Activated T-cell treated with anti-CD3 and anti-CD28 coated beads, Interleukin-2, amount 50 U/mL, for 72 hours (primary cell): ENCODE measurements at places on chromosomes 7 and 10. TPM values are rescaled to one million over a fixed set of nuclear protein-coding genes. Genes with fewer than 3 reads are reported as not detected.

DNA sequence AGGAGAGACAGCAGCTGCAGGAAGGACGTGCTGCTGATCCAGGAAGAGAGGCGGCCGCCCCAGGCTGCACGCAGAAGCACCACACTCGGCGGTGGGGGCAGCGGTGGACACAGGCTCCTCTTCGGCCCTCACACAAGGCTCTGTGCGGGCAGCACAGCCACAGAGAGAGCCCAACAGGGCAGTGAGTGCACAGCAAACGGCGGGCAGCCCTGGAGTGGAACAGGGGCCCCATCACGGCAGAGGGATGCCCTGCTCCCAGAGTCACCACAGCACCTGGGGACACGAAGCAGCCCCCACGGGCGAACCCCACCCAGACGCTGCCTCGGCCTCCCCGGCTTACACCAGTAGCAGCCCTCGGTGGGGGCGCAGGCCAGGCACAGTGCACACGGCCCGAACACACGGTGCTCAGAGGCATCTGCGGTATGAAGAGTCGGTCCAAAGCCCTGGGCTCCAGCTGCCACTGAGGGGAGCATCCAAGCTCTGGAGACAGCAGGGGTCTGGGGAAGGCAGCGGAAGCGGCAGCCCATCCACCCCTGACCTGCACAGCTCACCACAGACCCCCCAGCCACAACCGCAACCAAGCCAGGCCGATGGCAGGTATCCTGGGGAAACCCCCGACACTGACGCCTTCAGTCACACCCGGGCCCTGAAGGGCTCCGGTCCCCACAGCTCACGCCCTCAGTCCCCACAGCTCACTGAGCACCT is 16.8 kb downstream of the NUDT1 start:
- DNase-seq = no peak

DNA sequence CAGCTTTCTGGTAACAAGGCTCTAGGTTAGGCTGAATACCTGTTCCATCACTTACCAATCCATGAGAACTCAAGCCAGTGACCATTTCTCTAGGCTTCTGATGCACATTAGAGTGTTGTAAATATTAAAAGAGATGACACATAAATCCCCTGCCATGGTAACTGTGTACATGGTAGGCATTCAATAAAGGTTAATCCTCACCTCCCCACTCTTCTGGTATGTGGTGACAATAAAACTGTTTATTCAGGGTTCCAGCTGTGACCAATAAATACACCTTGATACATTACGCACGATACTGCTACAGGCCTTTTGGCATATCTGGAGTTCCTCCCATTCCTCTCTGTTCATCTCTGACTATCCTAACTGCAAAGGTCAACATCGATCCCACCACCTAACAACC is 171.9 kb downstream of the SRPK2 start:
- DNase-seq = no peak

- DNase-seq = no peak
Measured at GRCh38 chr7:15280078-15280733, 281.6 kb downstream of the AGMO start.

- DNase-seq = no peak
Measured at GRCh38 chr7:111813306-111813705, 251.0 kb upstream of the IMMP2L start.

- no peak for DNase-seq
Measured at GRCh38 chr7:131959106-131959812, 402.8 kb upstream of the PODXL start.

- DNase-seq = no peak
Measured at GRCh38 chr7:123622660-123623386, 21.2 kb downstream of the ASB15 start.

- no peak for DNase-seq
Measured at GRCh38 chr7:24403557-24403956, 119.6 kb downstream of the NPY start.

GRCh38 chr10:133318494-133319127 is 9.9 kb downstream of the ZNF511 start:
- peak; percentile 81 for DNase-seq

GRCh38 chr10:5538892-5539651 is 14.3 kb downstream of the CALML3 start:
- no peak for DNase-seq

GRCh38 chr7:17580141-17580540 is 281.7 kb downstream of the AHR start:
- no peak for DNase-seq

- DNase-seq = no peak
Measured at GRCh38 chr10:109418795-109419194, 504.5 kb downstream of the XPNPEP1 start.

DNA sequence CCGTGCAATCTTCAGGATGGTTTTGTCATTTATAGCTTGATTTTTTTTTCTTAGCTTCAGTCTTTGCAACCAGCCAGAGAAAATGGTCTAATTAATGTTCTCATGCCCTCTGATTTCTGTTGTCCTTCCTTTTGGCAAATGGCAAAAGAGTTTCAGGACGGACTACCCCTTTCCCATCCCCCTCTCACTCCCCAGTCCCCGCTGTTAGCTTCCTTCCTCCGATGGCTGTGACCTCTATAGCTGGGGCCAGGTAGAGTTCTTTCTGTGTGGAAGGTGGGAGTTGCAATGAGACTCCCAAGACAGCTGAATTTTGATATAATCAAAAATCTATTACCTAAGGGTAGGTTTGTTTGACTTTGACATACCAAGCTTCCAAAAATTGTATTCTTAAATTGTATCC is 362.0 kb downstream of the PAXIP1 start:
- DNase-seq = no peak

DNA sequence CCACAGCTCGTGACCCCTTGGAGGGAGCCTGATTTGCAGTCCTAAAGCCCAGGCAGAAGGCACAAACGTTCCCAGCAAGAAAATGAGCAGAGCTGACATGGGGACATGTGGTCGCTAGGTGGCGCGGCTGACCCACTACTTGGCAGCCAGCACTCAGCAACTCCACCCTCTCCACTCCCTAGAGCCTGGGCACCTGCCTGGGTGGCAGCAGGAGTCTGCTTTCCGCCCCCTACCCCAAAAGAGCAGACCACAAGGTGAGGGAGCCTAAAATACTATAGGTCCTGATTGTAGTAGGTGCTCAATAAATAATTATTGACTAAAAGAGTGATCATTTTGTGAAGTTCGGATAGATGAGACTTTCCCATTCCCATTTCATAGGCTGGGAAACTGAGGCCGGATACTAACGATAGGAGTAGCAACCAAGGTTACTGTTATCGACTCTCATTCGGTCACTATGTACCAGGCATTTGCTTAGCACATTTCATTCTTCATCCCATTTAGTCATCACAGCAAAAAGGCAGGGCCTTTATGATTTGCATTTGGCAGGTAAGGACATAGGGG is 57.4 kb downstream of the NEUROG3 start:
- peak; percentile 83 for DNase-seq

GRCh38 chr7:40711706-40712105 is 576.9 kb downstream of the SUGCT start:
- DNase-seq = no peak

- no peak for DNase-seq
Measured at GRCh38 chr7:139557857-139558581, 34.5 kb downstream of the CLEC2L start.

DNA sequence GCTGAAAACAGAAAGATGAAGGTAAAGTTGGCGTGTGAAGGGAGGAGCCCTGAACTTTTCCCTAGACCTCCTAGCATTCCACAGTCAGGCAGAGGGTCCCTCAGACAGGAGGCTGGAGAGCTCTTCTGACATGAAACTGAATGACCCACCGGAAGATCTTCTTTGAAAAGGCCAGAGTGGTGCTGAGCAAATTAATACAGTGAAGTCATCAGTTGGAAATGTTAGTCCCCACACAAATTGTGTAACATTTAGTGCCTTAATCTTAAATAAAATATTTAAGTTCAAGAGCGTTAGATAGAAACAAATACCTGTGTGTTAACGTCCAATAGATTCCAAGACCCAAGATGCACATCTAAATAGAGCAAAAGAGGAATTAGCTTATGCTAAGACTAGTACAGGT is 49.0 kb upstream of the WNT16 start:
- no peak for DNase-seq

DNA sequence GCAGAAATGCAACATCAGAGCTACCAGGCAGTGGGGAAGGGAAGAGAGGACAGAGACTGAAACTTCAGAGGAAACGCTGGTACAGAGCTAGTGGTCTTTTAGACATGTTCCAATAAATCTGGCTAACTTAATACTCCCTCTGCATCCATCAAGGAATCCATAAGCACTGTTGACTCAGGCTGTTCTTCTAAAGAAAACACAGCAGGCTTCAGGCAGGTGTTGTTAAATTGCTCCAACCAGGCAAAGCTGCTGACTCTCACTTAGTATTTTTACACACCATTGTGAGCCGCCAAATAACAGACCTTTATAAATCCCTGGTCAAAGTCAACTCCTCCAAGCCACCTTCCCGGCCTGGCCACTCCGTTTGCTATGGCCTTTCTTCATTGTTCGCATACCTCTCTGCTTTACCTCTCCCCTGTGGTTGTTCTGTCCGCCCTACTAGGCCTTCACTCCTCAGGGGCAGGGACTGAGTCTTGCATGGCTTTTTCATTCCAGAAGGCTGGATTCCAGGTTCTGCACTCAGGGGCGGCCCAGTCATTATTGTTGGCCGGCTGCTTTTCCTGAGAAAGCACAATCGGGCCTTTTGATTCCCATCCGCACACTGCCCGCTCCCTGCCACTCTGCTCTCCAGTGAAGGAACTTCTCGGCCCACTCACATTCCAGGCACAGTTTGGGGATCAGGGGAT is 18.4 kb downstream of the CREB3L2 start:
- no peak for DNase-seq

- peak; percentile 70 for DNase-seq
Measured at GRCh38 chr10:102117391-102118159, 2.6 kb downstream of the LDB1 start.

DNA sequence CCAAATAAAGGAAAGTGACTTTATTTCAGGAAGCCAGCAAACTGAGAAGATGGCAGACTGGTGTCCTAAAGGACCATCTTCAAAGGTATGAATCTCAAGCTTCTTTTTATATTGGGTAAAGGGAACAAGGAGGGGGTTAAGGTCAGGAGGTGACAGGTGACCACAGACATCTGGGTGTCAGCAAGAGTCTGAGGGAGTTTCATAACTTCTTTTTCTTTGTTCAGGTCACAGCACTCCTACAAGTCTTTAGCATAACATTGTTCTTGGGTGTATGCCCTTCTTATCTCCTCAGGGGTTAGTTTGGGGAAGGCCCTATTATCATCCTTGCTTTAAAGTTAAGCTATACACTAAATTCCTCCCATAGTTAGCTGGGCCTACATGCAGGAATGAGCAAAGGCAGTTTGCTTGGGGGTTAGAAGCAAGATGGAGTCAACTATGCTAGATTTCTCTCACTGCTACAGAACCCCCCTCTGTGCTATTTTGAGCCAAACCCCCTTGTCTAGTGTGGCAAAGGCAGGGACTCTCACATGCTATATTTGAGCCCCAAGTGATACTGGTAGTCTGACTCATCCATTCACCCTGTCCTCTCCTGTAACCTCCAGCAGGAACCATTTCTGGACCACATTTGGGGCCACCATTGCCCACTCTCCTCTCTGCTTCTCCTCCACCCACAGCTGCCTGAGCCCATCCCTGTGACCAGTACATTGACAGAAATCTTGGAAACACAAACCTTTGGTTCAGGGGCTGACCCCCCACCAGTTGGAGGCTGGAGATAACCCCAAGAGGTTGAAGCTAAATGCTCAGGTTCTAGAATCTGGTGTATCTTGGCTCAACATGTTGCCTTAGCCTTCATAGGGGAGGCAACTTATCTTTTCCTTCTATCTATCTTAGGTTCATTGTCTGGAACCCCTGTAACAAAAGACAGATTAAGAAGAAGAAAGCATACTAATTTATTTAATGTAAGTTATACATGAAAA is 55.5 kb upstream of the LRGUK start:
- no peak for DNase-seq

- no peak for DNase-seq
Measured at GRCh38 chr10:11602358-11602757, 9.1 kb downstream of the USP6NL start.

Gene SMKR1
- 4.3 TPM for total RNA-seq

Gene ITGA8
- not detected for total RNA-seq

Gene NODAL
- not detected for total RNA-seq

Gene SYT15B
- not detected for total RNA-seq
